ENCODE measurements at places on chromosomes 7 and 10.

- DNase-seq: no peak
Measured at GRCh38 chr7:20217193-20217948, at the start of gene MACC1. Gene MACC1 (minus strand): TSS chr7:20217384. CDS start chr7:20161862, 55,522 bp downstream.

- no peak for DNase-seq
Measured at GRCh38 chr10:33684211-33684611, 349.7 kb upstream of the NRP1 start.

DNA sequence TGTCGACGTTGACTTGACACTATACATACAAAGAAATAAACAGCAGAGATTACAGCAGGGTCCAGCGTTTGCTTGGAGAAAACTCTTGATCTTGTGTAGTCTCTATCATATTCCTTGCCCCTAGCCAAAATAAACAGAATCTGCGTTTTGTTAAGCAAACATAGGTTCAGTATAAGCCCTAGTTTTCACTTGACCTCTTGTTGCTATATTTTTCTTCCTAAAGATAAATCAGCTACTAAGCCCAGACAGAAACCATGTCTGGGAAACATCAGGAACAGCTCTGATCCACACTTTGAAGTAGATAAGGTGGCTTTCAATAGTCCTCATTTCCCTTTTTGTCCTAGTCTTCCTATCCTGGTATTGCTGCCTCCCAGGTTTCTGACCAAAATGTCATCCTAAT lies 328.2 kb upstream of the MAGI2 start:
- DNase-seq: no peak

GRCh38 chr7:31171216-31171785 lies 119.2 kb downstream of the ADCYAP1R1 start:
- DNase-seq: no peak

DNA sequence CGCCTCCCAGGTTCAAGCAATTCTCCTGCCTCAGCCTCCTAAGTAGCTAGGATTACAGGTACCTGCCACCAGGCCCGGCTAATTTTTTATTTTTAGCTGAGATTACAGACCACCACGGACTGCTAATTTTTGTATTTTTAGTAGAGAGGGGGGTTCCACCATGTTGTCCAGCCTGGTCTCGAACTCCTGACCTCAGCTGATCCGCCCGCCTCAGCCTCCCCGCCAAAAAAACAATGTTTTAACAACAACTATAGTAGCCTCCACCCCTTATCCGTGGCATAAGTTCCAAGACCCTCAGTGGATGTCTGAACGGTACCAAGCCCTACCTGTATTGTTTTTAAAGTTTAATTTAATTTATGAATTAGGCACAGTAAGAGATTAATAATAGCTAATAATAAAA lies 48.2 kb downstream of the GNA12 start:
- DNase-seq: no peak

GRCh38 chr10:120460186-120460585 lies 3.2 kb downstream of the PLPP4 start:
- DNase-seq: no peak

DNA sequence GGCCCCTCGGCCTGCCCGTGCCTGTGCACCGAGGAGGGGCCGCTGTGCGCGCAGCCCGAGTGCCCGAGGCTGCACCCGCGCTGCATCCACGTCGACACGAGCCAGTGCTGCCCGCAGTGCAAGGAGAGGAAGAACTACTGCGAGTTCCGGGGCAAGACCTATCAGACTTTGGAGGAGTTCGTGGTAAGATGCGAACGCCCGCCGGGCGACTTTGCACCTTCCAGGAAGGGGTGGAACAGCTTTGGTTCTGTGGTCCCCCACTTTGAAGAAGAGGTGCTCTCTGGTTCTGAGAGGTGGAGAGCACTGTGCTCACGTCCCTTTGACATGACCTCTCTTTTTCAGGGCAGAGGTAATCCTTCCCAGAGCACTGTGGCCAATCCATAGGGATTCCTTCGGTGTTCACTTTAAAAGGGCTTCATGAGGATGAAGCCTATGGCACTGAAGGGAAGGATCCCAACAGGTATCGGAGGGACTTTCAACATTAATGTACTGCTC lies 2.6 kb downstream of the VWC2 start:
- no peak for DNase-seq

DNA sequence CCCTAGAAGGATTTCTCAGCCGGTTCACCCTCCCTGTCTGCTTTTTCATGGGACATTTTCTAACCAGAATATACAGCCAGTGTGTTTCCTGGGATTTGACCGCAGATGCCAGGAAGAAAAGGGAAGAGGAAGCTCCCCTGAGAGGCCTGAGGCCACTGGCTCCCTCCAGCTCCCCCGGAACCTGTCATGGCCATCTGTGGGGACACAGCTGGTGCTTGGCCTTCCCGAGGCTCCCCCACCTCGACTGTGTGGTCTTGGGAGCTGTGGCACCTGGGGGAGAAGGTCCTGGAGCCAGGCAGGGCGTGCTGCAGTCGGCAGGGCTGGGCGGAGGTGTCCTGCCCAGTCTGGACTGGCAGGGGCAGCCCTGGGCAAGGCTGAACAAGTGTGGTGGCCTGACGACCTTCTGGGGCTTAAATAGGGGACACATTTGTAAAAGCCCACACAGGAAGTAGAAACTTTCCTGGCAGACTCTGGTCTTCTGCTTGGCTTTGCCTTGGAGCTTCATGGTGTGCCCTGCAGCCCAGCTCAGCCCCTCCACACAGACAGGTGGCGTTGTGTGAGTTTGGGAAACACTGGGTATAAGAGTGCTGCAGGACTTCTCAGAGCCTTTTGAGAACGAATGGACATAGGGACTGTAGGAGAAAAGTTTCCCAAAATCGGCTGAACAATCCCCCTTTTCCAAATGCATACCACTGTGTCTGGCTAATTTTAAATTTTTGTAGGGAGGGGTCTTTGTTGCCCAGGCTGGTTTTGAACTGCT lies 6.8 kb downstream of the BRI3 start:
- no peak for DNase-seq

GRCh38 chr7:75905785-75906604 lies 9.0 kb upstream of the POR start:
- no peak for DNase-seq

- no peak for DNase-seq
Measured at GRCh38 chr7:86833360-86833759, 189.7 kb downstream of the GRM3 start.

DNA sequence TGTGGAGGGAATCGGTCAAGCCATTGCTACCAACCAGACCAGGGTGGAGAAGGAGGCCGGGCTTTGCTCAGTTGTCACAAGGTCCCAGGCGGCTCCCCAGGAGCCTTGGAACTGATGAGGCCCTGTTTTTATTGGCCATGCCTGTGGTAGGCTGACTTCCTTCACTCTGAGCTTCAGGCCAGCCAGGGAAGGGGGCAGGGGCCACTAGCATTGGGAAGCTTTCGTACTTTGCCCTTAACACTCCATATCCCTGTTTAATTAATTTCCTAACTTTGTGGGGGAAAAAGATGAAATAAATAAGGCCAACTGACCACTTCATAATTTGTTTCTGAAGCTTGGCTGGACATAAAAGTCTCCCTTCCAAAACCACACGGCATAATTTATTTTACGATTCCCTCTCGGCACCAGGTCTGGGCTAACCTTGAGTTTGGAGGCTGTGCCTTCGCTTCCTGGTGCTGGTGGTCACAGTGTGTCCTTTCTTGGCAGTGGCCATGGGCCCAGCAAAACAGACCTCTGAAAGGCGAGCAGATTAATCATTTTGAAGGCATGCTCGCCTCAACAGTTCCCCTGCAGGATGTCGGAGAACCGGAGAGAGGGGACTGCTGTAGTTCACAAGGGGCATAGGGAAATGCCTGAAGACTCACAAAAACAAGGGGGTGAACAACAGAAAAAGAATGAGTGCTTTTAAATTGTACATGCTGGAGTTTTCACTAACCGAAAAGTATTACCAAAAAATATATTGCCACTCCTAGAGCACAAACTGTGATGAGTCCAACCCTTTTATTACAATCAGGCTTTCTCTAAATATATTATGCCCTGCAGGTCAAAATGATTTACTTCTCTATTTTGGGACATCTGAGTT lies 966.0 kb downstream of the LRMDA start:
- DNase-seq: no peak

DNA sequence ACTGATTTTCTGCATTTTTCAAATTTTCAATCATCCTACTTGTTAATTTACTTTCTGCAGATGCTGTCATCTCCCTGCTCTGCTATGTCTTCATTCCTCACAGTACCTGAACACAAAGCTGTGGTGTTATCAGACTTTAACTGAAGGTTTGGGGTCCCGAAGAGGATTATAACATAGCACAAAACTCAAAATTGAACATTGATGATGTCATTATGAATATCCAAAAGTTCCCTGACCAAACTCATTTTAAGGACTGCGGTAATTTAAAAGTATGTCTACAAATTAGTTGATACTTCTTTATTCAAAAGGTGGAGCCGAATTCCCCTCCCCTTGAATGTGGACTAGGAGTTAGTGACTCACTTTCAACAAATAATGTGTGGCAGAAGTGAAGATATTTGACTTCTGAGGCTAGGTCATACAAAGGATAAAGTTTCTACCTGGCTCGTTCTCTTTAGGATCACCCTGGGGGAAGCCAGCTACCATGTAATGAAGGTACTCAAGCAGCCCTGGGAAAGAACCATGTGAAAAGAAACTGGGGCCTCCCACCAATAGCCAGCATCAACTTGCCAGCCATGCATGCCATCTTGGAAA lies 6.4 kb upstream of the ENTPD7 start:
- DNase-seq: no peak

DNA sequence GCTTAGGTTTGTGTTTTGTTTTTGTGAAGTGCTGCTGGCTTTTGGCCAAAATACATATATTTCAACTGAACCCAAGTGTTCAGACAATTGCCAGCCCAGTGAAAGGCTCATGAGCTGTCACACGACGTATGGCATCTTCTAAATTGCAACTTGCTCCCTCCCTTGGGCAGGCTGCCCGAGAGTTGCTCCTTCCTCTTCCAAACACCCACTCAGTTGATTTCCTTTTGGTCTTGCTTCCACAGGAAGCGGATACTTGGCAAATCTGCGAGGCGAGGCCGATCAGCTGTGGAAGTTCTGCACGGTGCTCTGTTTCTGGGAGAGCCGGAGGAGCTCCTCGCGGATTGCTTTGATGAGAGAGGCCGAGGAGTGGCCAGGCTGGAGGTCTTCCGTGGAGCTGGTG lies 39.6 kb upstream of the ATP6V0A4 start:
- DNase-seq: no peak

- no peak for DNase-seq
Measured at GRCh38 chr10:129958629-129959543, 5.2 kb downstream of the EBF3 start.

- no peak for DNase-seq
Measured at GRCh38 chr7:47587976-47588375, 6.1 kb upstream of the TNS3 start.

DNA sequence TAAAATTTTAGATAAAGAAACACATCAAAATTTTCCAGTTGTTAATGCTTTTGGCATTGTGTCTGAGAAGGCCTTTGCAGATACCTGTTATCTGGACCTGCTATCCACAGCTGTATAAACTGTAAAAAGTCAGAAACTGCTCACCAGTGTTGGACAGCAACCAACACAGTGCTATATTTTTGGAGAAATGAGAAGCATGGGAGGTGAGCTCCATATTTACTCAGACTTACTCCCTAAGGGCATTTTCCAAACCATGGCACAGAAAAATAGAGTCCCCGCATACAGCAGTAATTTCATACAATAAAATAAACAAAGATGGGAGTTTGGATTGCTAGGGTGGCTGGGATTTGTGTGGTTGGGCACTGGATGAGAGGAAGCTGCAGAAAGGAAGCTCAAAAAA lies 136.3 kb upstream of the GLI3 start:
- no peak for DNase-seq

DNA sequence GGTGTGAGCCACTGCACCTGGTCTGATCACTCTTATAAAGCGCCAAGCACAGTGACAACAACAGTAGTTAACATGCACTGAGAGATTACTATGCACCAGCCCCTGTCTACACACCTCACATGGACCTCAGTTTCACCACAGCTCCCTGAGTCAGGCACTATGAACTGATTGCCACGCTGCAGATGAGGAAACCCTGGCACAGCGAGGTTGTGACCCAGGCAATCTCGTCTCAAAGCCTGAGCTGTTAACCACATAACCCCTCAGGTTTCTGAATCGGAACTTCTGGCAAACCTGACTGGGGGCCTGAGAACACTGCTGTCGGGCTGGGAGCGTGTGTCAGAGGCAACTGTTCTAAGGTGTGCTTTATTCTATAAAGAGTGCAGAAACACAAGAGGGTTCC lies 150.8 kb downstream of the RNF216 start:
- no peak for DNase-seq

GRCh38 chr7:93890041-93890463 lies 501 bp downstream of the TFPI2 start:
- DNase-seq: no peak

DNA sequence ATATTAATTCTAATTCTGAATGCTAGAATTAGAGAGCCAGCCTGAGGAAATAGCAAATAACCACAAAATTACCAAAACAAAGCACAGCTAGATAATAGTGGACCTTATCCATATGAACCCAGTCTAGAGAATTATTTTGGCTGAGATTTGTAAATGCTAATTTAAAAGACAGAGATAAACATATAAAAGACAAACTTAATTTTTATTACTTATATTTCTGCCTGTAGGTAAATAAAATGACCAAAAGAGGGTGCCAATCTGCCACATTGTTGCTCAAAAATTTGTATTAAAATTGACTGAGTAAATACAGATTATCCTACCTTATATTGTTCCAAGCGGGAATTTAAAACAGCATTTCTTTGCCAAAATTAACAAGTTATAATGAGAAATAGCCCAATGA lies 20.2 kb downstream of the RTKN2 start:
- no peak for DNase-seq

DNA sequence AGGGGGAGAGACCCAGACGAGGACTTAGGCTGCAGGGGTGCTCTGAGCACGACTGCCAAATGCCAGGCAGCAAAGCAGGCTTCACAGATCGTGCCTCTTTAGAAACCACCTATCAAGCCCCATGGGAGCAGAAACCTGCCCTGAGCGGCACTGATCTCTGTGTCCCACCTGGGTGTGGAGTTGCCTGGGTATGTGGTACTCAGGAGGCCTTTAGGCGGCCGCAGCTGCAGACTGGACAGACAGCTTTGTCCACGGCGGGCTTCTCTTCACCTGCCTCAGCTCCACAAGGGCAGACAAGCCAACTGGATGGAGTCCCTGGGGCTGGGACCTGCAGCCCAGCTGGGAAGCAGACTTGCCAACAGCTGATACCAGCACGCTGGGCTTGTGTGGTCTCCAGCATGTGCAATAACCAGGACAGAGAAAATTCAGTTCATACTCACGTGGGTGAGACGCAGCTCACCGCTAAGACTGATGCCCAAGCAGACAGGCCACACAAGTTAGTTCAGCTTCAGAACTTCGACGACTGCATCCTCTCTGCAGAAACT lies 163.2 kb downstream of the EBF3 start:
- DNase-seq: no peak
